NCI-H774 (cell line): ENCODE measurements at places on chromosomes 12 and 14.
A peak's percentile ranks its signal among the peaks of the same experiment; 100 is the strongest.

GRCh38 chr14:54104601-54105145 lies 148.0 kb upstream of the BMP4 start:
- no peak for DNase-seq

DNA sequence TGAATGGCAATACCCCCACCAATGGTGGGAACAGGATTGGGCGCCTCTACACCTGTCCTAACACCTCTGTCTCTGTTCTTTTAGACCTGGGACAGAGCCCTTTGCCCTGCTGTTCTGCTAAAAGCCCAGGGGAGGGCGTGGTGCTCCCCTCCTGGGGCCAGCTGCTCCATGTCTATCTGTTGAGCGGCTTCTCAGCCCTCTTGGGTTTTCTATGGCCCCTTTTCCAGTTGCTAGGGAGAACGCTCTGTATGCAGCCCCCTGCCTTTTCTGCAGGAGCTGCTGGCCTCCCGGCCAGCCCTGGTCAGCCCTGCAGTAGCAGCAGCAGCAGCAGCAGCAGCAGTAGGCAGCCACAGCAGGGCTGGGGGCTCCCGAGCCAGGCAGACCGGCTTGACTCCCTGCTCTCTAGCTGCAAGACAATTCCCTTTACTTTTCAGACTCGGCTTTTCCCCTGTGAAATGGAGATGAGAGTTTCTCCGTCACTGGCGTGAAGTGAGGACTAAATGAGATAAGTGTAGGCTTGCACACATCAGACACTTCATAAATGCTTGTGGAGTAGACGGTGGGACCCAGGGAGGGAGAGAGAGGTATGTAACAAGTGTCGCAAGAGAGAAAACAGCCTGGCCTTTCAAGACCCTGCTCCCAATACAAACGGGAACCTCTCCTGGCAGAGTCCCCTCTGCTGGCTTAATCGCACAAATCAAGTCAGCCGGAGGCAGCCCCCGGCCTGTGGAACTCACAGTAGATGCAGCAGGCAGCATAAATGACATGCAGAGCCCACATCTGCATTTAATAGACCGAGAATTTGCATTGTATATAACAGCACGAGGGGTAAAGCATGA lies 1.0 kb downstream of the RTL1 start:
- DNase-seq = no peak

DNA sequence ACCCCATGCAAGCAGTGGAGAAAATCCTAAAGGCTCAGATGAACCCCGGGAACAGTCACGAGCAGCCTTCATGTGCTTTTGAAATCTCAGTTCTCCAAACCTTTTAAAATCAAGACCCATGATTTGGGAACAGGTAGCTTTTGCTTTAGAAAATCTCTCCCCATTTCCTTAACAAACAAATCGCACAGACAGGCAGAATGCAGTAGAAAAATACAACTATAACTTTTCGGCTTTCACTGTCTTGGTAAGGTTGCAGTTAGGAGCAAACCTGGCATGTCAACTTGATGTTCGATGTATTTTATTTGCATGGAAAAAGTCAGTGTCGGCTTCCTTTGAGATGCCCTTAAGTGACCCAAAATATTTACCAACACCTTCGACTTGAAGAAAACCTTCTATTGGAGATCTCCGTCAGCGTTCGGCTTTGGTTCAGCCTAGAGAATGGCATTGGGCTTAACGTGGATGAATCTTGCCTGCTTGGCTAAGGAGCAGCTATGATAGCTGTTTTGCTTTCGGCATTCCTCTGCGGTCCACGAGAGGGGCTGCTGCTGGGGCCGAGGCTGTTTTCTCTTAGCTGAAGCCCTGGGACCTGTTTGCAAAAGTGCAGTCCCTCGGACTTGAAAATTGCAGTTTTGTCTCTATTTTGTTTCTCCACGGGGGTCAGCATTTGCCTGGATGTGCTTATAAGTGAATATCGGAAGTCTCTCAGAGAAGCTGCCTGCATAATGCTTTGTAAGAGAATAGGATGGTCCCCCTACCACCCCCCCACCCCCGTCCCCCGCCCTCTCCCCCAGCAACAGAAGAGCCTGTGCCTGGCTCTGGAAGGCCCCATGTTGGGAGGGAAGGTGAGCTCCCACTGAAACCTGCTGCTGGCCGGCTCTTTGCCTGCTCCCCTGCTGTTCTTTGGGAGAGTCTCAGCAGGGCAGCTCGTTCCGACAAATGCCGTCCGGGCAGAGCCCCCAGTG lies 122.8 kb downstream of the AACS start:
- no peak for DNase-seq

DNA sequence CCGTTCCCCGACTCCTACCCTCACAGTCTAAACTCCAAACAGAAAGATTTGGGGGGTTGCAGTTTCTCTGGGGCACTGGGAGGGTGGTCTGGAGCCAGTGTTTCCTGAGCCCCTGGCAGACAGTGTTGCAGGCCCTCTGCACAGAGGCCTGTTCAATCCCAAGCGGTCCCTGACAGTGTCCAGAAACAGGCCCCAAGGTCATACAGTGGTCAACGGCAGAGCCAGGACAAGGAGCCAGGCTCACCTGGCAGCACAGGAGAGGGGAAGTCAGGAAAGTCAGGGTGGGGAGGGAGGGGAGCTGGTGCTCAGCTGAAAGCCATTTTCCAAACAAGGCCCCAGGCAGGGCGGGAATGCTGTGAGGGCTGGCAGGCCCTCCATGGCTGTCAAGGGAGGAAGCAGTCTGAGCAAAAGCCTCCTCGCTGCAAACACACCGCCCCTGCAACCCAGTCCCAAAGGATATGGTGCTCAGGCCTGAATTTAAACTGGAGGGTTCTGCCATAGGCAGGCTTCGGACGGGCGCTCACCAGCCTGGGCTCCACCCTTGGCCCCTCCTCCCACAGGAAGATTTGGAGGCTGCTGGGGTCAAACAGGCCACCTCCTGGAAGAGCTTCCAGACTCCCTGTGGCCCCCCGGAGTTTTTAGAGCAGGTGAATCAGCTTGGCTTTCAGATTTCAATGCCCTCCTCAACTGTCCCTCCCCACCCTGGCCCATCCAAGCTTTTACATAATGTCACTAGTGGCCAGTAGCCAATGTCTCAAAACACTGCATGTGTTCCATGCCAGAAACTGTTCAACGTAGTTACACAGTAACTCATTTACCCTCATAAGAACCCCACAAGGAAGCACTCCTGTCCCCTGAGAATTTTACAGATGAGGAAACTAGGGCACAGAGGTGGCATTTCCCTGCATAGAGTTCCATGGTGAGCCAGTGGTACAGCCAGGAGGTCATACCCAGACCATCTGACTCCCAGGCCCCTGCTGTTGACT lies 41.5 kb downstream of the CHGA start:
- DNase-seq = no peak

GRCh38 chr12:94762943-94763342 lies 112.6 kb upstream of the TMCC3 start:
- DNase-seq = no peak

DNA sequence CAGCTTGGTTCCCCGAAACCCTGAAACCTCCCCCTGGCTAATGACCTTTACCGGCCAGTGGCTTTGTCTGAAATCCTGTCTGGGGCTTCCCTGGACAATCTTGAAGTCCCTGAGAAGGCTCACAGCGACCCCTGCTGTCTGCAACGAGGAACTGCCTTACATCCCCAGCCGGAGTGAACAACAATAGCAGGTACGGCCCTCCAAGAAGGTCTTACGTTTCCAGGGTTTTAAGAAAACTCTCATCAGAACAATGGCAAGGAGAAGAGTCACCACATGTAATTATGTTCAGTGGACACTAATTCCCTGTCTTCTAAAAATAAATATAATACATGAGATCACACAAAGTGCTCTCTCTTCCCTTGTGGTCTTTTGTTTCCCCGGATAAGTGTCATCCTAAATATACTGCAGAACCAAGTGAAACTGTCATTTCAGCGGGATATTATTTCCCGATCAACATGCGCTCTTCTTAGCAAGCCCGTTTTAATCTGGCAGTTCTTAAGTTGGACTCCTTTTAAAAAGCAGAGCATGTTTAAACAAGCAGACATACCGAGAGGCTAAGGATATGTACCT lies 53.3 kb downstream of the RBM19 start:
- DNase-seq = peak; percentile 65

DNA sequence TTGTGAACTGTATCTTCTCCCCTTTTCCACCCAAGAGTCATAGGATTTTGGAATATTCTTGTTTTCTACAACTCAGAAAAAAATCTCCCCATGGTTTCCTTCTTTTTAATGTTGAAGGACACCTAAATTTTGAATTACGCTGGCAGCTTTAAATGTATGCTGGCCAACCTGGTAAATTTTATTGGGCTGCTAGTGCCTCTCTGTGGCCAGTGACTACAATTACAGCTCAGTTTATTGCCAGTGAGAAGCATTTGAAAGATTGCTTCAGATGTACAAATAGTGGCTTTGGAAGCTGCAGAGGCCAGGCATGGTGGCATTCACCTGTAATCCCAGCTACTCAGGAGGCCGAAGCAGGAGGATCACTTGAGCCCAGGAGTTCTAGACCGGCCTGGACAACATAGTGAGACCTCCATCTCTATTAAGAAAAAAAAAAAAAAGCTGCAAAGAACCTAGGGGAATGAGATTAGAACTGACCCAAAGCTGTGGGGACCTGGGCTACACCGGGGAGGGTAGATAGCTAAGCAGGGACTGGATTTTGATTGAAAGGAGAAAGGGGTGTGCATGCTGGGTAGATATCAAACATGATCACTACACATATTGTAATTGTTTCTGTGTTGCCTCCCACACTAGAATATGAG lies 7.6 kb upstream of the RAB21 start:
- DNase-seq = peak; percentile 79

- DNase-seq = no peak
Measured at GRCh38 chr12:105922670-105923102, 216.1 kb downstream of the NUAK1 start.

- no peak for DNase-seq
Measured at GRCh38 chr12:124949779-124950728, 35.6 kb upstream of the UBC start.

DNA sequence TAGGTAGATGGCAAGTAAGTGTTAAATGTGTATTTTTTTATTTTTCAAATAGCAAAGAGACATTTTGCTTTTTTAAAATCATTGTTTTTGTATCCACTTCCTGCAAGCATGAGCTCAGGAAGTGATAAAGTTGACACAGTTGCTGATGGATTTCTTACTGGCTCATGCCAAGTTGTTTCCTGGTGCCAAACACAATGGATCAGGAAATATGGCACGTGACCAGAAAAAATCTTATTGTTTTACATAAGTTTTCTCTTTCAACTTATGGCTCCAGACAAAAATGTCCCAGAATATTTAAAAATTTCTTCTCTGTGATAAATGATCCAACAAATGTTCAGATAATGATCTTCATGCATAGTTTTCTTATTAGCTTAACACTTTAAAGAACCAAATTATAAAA lies 1279.1 kb upstream of the FLRT2 start:
- no peak for DNase-seq

GRCh38 chr14:105844047-105844630 lies 317.8 kb downstream of the TMEM121 start:
- no peak for DNase-seq

DNA sequence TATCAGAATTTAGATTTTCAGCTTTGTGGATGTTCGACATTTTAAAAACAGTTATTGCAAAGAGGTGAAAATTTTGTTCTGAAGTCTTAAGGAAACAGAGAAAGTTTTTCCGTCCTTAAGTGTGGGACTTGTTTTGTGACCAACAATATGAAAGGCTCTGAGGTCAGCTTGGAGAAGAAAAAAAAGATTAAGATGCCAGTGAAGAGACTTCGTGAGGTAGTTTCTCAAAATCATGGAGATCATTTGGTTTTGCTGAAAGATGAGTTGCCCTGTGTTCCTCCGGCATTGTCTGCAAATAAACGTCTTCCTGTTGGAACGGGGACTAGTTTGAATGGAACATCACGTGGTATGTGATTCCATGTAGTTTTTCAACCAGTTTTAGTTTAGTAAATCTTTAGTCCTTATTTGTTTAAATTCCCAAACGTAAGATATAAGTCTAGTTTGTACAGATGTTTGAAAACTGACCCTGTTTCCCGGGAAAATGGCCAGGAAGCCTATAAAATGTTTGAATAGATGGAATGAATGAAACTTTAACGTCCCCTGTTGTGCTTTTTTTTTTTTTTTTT lies 682 bp downstream of the KIAA0586 start:
- DNase-seq = peak; percentile 0

GRCh38 chr12:70469221-70469820 lies 103.2 kb downstream of the KCNMB4 start:
- no peak for DNase-seq

- no peak for DNase-seq
Measured at GRCh38 chr12:10069099-10069498, 29.7 kb downstream of the CLEC1A start.

GRCh38 chr14:62314871-62315270 lies 552.7 kb downstream of the SNAPC1 start:
- DNase-seq = no peak

- peak; percentile 76 for DNase-seq
Measured at GRCh38 chr12:2783936-2784600, 10.7 kb upstream of the FKBP4 start.

- no peak for DNase-seq
Measured at GRCh38 chr12:106687672-106688071, 86.8 kb upstream of the RIC8B start.

- no peak for DNase-seq
Measured at GRCh38 chr14:104975481-104976197, 2.5 kb downstream of the AHNAK2 start.

DNA sequence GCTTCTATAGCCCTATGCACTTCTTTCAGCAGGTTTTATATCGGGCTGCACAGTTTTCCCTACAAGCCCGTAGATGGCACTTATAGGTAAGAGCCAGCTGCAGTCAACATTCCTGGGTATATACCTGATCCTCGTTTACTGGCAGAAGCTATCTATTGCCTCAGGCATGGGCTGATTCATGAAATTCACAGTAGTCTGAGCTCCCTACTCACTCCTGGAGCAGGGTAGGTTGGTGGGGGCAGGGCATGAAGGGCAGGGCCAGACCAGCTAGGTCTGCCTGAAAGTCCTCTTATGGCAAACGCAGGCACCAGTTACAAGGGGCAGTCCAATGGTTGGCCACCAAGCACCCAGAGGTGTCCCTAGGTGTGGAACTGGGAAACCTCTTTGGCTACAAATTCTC lies 345.8 kb downstream of the RPS29 start:
- no peak for DNase-seq

GRCh38 chr12:116137318-116137717 lies 140.2 kb downstream of the MED13L start:
- no peak for DNase-seq

GRCh38 chr14:96150214-96150613 lies 54.4 kb upstream of the BDKRB2 start:
- no peak for DNase-seq

DNA sequence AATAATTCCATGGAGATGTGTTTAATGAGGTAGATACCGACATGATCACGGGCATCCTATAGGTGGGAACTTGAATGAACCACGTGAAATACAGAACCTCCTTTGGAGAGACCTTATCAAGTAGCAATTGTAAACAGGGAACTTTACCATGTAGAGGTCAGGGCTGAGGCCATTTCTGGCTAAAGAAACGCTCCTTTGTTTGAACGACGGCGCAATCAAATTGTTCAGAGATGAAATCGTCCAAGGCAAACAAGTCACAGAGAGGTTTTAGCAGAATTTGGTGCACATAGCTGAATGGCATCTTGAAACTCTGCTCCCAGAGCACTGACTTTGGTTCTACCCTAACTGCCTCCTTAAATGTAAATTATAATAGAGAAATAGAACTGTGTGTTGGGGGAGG lies 9.8 kb downstream of the PRIMA1 start:
- DNase-seq = no peak
